ENCODE measurements at places on chromosomes 7 and 10.

DNA sequence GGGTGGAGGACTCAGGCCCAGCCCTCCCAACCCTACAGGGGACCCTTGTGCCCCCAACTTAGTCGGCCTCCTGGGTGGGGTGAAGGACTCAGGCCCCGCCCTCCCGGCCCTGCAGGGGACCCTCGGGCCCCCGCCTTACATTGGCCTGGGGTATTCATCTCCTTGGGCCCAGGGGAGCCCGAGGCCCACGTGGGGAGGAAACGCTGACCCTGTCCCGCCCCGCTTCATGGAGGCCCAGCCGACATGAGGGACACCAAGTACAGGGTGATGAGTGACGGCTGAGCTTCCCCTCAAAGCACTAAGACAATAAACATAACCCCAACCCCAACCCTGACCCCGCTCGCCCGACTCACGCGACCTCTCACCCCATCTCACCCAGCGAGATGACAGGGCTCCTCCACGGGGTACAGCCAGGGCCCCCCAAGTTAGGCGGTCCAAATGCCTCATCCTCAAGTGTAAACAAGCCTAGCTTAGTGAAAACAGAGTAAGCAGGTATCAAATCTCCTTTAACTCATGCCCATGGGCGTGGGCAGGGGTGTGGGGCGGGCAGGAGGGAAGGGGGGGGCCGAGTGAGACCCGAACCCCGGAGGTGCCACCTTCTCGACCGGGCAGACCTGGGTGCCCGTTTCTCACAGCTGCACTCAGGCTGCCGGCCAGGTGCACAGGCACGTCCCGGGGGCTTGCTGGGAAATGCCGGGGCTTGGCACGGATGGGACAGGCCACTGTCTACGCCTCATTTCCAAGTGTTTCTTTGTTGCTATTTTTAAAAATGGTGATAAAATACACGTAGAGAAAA lies 8.2 kb downstream of the CYP2W1 start:
- no peak for DNase-seq

GRCh38 chr7:144786522-144786921 lies 49.3 kb downstream of the TPK1 start:
- no peak for DNase-seq

DNA sequence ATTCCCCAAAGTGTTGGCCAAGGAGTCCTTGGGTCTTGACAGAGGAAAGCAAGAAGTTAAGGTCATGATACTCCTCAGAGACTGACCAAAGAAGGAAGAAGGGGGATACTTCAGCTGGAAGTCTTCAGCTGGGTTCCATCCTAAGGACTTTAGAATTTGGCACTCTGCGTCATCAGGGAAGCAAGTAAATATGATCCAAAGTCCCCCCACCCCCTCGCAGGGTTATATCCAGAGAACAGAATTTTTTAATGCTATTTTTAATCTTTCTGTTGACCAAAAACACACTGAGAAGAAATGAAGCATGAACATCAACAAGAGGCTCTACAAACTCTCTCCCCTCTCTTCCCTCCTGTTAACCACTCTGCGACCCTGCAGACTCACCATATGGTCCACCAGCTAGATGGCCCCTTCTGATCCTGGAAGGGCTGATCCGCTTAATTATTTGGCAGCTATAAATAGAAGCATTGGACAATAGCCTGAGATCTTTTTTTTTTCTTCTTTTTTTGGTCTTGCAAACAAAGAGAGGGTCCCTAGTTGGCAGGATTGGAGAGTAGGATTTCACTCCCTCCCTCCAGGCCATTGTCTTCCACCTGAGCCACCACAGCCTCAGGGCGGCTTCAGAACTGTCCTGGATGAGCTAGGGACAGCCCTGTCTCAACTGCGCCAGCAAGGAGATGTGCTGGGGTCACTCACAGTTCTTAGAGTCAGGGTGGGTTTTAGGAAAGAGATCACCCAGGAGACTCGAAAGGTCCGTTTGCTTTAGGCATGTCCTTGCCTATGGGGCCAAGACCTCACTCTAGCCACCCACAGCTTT lies 196.0 kb downstream of the KCNMA1 start:
- DNase-seq = no peak

GRCh38 chr10:50393784-50394467 lies 142.6 kb upstream of the ASAH2 start:
- no peak for DNase-seq

GRCh38 chr10:124211921-124212320 lies 118.5 kb upstream of the CHST15 start:
- DNase-seq = no peak

- DNase-seq = no peak
Measured at GRCh38 chr7:149673006-149673405, 100.4 kb downstream of the ZNF467 start.

DNA sequence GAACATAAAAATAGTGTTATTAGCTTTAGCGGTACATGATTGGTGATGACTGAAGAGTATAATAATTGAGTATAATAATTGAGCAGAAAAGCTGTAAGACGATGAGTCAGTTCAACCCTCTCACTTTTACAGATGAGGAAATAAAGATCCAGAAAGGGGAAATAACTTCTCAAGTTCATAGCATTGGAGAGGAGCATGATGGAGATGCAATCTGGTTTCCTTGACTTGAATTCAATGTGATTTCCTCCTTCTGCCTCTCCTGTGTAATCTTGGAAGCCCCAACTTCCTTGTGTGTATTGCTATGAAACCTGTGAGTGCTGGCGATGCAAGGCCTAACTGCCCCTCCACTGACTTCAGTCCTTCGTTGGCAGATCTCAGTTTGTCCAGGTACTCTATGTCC lies 265.1 kb downstream of the LRMDA start:
- no peak for DNase-seq

GRCh38 chr10:91034494-91035159 lies 113.7 kb upstream of the ANKRD1 start:
- no peak for DNase-seq

GRCh38 chr10:15990535-15991129 lies 130.3 kb upstream of the MINDY3 start:
- no peak for DNase-seq

Data from AML-193 (cell line).